ENCODE measurements at places on chromosomes 2 and 18. TPM values are rescaled to one million over a fixed set of nuclear protein-coding genes. Genes with fewer than 3 reads are reported as not detected.

The VWA3B gene
- not detected for total RNA-seq

The CMPK2 gene
- 47.0 TPM for total RNA-seq

The POU3F3 gene
- not detected for total RNA-seq

The SLC38A11 gene
- not detected for total RNA-seq

The MOCOS gene
- 0.30 TPM for total RNA-seq

The KLHL30 gene
- not detected for total RNA-seq

The BMP10 gene
- 0.09 TPM for total RNA-seq

The AFF3 gene
- 4.1 TPM for total RNA-seq

The INO80D gene
- 29.5 TPM for total RNA-seq

The CFC1 gene
- not detected for total RNA-seq

The ZBTB14 gene
- 23.1 TPM for total RNA-seq

The HMSD gene
- 1.2 TPM for total RNA-seq

The RNF25 gene
- 20.7 TPM for total RNA-seq

The LIMS2 gene
- 23.1 TPM for total RNA-seq

The TDRD15 gene
- not detected for total RNA-seq

The ZNF512 gene
- total RNA-seq: 39.8 TPM

The HOXD10 gene
- not detected for total RNA-seq

The PLCD4 gene
- 0.30 TPM for total RNA-seq

The IL1RL2 gene
- not detected for total RNA-seq

The FAM110C gene
- total RNA-seq: 3.3 TPM

The NCKAP5 gene
- not detected for total RNA-seq
